Amniotic stem cell (primary cell): ENCODE measurements at places on chromosomes 6 and 20.

DNA sequence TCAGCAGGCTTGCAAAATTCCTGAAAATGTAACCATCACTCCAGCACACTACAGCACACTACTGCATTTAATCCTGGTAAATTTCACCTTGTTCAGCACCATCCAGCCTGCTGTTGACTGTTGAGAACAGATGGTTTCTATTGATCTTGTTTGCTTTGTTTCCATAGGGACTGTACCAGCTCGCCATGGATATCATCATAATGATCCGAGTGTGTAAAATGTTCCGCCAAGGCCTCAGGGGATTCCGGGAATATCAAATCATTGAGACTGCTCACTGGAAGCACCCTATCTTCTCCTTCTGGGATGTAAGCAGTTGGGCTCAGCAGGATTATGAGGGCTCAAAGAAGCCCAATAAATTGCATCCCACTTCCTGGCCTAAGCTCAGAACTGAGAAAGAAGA is 4.1 kb downstream of the CNBD2 start:
- DNase-seq = no peak

- no peak for DNase-seq
Measured at GRCh38 chr6:83757021-83757420, 48.1 kb upstream of the SNAP91 start.

- DNase-seq = no peak
Measured at GRCh38 chr6:20444786-20445271, 43.1 kb downstream of the E2F3 start.

GRCh38 chr20:7503501-7503900 is 436.8 kb downstream of the HAO1 start:
- DNase-seq = no peak

GRCh38 chr6:151437401-151437800 is 14.5 kb downstream of the RMND1 start:
- no peak for DNase-seq

DNA sequence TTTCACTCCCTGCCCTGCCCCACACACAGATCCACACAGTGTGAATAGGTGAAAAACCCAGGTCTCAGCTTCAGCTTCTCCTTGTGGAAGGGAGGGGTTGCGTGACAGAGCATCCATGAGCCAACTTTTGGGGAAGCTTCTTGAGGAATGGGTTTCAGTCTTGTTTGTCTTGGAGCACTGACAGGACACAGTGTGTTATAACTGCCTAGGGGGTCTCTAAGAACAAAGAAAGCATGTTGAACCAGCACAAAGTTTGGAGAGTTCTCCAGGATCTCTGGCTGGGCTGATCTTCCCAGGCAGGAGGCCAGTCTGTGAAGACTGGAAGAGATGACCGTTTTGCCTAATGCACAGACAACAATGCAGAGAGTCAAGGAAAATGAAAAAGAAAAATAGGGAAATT is 164.5 kb downstream of the COL12A1 start:
- no peak for DNase-seq

- peak; percentile 67 for DNase-seq
Measured at GRCh38 chr6:7140631-7141378, 33.0 kb downstream of the RREB1 start.

DNA sequence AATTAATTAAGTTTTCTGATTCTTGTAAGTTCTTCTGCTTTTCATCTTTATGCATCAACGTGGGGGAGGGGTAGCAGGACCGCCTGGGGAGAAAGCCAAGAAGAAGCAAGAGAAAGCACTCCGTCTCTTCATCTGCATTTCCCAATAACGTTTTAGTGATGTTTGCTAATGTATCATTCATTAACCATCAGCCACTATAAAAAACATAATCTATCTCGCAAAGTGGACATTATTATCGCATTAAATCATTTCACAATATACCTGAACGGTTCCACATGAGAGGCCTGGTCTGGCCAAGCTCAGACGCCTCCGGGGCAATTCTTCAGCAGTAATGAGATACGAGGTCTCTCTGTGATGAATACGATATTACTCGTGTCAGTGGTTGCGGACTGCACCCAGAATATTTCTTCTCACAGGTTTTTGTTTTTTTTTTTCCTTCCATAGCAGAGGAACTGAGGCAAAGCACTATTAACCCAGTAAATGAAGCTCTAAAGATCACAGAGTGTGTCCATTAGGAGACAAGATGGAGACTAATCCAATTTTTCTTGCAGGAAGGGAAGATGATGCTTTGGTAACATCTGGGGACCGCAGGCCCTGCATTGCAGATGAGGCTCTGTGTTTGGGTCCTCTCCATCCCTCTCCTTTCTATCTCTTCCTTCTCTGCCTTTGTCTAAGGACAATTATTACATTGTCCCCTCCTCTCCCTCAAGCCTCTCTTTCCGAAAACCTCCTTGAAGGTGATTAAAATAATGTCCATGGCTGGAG is 156.1 kb downstream of the SLC35B3 start:
- DNase-seq = no peak

DNA sequence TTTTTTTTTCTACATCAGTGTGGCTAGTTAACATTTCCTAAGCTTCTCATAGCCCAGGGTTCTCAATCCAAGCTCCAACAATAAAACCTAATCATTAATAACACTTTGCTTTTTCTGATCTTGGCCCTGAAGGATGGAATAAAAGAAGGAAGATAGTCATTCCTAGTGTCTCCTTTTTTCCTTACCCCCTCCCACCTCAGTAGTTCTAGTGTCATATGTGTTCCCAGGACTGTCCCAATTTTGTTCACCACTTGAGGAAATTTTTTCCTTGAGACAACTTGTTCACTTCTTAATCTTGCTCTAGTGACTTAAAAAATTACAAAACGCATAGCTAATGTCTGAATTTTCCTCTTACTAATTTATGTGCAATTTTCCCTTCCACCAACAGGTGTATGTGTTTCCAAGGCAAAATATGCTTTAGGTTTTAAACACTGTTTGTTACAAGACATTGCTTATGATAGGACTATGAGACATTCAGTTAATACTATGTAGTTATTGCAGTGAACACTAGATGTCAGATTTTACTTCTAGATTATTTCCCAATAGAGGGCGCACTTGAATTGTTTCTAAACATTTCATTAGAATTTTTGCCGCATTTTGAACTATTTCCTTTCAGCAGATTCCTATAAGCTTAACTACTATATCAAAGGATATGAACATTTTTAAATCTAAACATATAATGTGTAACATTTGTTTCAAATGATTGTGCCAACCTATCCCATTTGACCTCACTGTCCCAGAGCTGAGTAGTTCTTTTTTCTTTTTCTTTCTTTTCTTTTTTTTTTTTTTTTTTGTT is 18.5 kb upstream of the C6orf141 start:
- peak; percentile 48 for DNase-seq

DNA sequence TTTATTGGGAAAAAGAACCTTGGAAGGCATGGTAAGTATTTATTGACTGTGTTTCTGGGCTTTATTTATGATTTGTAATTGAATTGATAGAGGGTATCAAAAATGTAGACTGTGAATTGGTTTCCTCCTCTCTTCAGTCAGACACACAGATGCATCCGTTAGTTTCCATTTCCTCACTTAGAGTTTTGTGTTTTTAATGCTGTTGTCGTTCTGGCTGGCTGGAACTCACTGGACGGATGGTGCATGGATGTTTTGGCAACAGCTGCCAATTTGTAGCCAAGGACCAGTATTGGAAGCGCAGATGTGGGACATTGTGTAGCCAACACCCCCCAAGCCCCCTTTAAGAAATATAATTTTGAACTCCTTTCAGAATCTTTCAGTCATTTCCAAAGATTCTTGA is 134.5 kb downstream of the JARID2 start:
- DNase-seq = no peak

GRCh38 chr6:161271343-161272030 is 2.4 kb downstream of the AGPAT4 start:
- DNase-seq = no peak

- DNase-seq = peak; percentile 77
Measured at GRCh38 chr6:101722991-101723579, 329.6 kb downstream of the GRIK2 start.

DNA sequence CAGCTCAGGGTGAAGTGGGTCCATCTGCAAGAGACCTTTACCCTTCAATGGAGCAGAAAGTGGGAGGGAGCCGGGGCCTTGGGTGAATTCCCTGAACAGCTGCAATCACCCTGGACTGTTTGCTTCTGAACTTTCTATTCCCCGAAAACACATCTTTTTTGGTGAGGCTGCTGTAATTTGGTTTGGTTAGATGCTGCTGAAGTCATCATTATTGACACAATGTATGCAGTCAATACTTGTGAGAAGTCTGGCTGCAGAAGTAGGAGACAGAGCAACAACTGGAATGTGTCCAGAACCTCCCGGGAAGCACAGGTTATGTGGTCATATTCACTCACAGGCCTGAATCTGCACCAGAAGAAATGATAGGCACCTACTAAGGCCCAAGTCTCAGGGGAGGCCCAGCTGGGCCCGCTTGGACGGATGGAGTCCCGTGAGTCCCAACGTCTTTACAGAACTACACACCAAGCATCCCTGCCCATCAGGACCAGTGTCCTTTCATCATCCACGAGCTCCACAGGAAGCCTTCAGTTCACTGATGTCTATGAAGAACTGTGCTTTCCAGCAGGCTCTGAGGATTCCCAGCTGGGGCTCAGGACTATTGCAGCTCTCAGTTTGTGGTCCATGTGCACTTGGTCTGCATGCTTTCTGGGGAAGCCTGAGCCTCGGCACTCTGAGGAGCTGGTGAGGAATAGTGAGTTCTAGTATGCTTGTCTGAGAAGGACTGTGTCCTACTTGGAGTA is 177.6 kb downstream of the THBS2 start:
- no peak for DNase-seq
